ENCODE measurements at places on chromosomes 2 and 18. TPM values are rescaled to one million over a fixed set of nuclear protein-coding genes. Genes with fewer than 3 reads are reported as not detected.

Gene ATOH8
- 35.1 TPM for total RNA-seq

Gene VWC2L
- total RNA-seq = not detected

Gene EFR3B
- total RNA-seq = 2.6 TPM

Gene DNAJC5G
- total RNA-seq = 0.94 TPM

Gene SRD5A2
- total RNA-seq = not detected

Gene SPR
- 34.5 TPM for total RNA-seq

GRCh38 chr2:53641290-53641689 is 126.3 kb upstream of the CHAC2 start:
- H3K4me1 ChIP-seq = no peaks in the 10 kb centered on the region
- DNase-seq = no peak
- no peaks in the 10 kb centered on the region for H3K36me3 ChIP-seq
- no peak overlapping the region for H3K27ac ChIP-seq
- no peaks in the 10 kb centered on the region for H3K27me3 ChIP-seq
- no peak overlapping the region for H3K4me3 ChIP-seq

GRCh38 chr2:126646026-126646425 is 9.9 kb upstream of the GYPC start:
- DNase-seq = no peak
- no peaks in the 10 kb centered on the region for H3K27me3 ChIP-seq
- no peaks in the 10 kb centered on the region for H3K4me1 ChIP-seq
- H3K27ac ChIP-seq = no peak overlapping the region

DNA sequence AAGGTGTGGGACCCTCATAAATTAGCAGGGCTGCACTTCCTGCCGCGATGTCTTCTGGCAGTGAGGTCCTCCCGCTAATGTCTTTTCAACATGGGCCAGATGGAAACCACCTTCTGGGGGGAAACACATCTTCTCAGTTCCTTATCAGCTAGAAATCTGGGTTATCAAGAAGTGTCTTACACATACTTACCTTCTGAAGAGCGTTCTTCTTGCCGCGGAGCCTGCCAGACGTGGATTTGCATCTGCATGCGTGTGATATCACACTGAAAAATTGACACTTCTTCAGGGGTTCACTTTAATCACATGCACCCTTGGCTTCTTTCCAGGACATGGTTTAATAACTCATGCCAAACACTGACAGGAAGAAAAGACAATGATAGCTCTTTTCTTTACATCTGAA is 163.5 kb upstream of the SOX11 start:
- no peaks in the 10 kb centered on the region for H3K36me3 ChIP-seq
- no peak for DNase-seq
- H3K4me3 ChIP-seq = no peak overlapping the region
- H3K27me3 ChIP-seq = no peaks in the 10 kb centered on the region

DNA sequence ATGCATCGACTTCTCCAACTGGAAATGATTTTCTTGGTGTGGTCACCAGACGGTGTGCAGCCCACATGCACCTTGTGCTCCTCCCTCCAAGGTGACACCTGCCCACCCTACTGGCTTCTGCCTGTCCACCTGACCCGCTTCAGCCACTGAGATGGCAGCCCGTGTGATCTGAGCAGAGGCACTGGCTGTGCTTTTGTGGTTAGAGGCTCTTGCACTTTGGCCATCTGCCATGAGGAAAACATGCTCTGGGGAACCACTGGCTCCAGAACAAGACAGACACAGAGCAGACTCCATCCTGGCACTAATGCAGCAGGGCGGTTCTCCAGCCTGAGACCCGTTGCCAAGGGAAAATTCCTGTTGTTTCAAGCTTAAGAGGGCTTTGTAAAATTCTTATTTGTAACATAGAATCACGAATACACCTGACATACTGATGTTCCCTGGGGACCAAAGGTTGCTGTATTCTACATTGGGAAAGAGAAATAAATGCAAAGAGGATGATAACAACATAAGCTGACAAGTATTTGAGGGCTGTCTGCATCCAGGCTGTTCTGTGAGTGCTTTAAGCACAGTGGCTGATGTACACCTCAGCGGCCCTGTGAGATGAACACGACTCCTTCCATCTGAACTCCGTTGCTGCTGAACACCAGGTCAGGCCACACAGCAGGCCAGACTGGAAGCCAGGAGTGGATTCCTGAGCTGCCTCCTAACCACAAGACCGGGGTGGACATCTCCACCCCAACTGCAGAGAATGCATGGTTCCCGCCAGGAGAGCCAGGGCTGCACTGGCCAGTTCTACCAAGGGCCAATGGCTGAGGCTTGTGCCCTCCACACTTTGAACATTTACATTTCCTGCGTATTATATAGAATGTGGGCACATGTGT is 820.4 kb downstream of the GALR1 start:
- H3K4me3 ChIP-seq = no peak overlapping the region
- no peak for DNase-seq
- H3K4me1 ChIP-seq = no peaks in the 10 kb centered on the region

- H3K27ac ChIP-seq = no peak overlapping the region
- H3K4me3 ChIP-seq = no peak overlapping the region
- no peak for DNase-seq
- H3K4me1 ChIP-seq = peaks cover 10% of the 10 kb centered on the region
- no peaks in the 10 kb centered on the region for H3K27me3 ChIP-seq
Measured at GRCh38 chr18:58110398-58110797, 66.4 kb downstream of the NEDD4L start.

GRCh38 chr2:191922736-191923651 is 76.1 kb upstream of the CAVIN2 start:
- H3K27ac ChIP-seq = no peak overlapping the region
- H3K27me3 ChIP-seq = no peaks in the 10 kb centered on the region
- DNase-seq = no peak
- no peaks in the 10 kb centered on the region for H3K36me3 ChIP-seq
- H3K4me1 ChIP-seq = peaks cover 14% of the 10 kb centered on the region

DNA sequence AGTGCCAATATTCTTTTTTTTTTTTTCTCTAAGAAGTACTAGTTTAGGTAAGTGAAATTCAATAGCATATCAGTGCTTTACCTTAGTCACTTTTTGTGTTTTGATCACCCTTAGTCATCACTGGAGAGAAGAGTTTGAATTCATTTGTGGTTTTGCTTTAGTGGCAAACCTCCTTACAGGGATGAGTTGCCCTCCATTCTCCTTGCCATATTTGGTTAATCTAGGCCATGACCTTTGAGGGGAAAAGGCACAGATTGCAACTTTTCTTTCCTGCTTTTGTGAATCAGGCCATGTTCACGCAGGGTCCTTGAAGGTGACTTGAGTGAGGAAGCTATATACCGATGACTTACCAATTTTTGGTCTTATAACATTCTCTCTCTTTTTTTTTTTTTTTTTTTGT is 34.4 kb downstream of the PLEKHA3 start:
- no peaks in the 10 kb centered on the region for H3K27me3 ChIP-seq
- H3K4me3 ChIP-seq = no peak overlapping the region
- DNase-seq = no peak
- no peak overlapping the region for H3K27ac ChIP-seq
- no peaks in the 10 kb centered on the region for H3K4me1 ChIP-seq

DNA sequence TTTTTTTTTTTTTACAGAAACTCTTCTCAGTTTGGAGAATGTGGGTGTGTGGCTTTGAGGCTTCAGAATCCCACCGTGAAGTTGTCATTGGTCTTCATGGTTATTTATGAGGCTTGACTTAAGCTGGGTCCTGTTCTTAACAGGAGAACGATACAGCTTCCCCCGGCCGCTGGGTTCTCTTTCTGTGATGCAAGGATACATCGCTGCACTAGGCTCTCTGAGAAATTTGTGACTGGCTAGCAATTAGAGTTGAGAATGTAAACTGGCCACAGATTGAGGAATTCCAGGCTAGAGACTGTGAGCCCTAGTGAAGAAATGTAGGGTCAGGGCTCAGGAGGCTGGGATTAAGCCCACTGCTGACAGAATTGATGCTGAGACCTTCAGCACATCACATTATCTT is 29.8 kb downstream of the MGAT5 start:
- H3K4me1 ChIP-seq = peaks cover 60% of the 10 kb centered on the region
- no peaks in the 10 kb centered on the region for H3K36me3 ChIP-seq
- H3K27ac ChIP-seq = no peak overlapping the region
- no peaks in the 10 kb centered on the region for H3K27me3 ChIP-seq

DNA sequence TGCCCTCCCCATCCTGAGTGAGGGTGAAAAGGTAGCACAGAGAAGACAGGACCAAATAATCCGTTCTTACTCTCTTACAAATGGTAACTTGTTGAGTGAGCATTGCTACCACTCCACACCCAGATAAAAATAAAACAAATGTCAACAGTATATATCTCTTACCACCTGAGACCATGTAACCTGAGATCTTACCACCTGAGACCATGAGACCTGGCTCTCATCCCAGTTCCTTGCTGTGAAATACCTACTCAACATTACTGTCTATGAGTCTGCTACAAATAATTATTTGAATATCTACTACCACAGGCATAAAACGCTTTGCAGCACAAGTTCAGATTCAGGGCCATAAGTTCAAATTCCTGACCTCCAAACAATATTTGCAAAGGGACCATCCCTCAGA is 234.7 kb downstream of the C1D start:
- no peaks in the 10 kb centered on the region for H3K36me3 ChIP-seq
- no peak overlapping the region for H3K4me3 ChIP-seq
- H3K4me1 ChIP-seq = no peaks in the 10 kb centered on the region
- no peak overlapping the region for H3K27ac ChIP-seq
- no peaks in the 10 kb centered on the region for H3K27me3 ChIP-seq

- no peaks in the 10 kb centered on the region for H3K4me1 ChIP-seq
- no peak for DNase-seq
- H3K4me3 ChIP-seq = no peak overlapping the region
- H3K36me3 ChIP-seq = no peaks in the 10 kb centered on the region
Measured at GRCh38 chr2:148375214-148375613, 269.3 kb upstream of the EPC2 start.

DNA sequence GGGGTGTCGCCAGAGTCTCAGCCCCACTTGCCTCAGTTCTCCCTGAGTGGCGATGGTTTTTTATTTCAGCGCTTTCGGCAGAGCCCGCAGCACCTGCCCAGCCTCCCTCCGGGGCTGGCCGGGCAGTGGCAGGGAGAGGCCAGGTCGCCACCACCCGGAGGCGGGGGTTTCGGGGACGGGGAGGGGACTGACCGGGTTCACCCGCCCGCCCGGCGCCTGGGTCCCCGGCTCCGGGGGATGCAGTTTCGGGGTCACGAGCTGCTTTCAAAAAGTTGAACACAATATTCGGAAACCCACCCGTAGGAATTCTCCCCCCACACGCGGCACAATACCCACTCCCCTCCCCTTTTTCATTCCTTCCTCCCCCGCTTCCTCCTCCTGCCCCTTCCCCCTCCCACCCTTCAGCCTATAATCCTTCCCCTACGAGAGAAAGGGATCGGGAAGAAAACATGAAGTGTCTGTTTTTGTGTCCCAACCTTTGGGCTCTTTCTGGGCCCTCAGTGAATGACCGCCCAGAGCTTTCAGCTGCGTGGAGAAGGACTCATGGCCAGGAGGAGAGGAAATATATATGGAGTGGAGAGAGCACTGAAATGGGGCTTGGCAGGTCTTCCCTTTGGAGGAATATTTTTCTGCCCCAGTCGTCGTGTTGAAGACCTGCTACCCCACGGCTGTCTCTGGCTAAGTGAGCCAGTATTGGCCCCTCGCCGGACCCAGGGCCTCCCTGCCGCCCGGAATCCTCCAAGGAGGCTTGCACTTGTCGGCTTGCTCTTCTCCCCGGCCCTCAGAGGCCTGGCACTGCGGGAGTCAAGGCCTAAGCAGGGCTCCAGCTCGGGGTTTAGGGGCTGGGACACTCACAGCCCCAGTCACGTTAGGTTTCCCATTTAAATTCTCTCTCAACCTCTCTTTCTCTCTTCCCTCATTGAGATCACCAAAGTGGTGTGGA is 2.1 kb upstream of the SIX3 start:
- peaks cover 60% of the 10 kb centered on the region for H3K27me3 ChIP-seq
- no peak overlapping the region for H3K27ac ChIP-seq
- H3K4me1 ChIP-seq = peaks cover 67% of the 10 kb centered on the region

DNA sequence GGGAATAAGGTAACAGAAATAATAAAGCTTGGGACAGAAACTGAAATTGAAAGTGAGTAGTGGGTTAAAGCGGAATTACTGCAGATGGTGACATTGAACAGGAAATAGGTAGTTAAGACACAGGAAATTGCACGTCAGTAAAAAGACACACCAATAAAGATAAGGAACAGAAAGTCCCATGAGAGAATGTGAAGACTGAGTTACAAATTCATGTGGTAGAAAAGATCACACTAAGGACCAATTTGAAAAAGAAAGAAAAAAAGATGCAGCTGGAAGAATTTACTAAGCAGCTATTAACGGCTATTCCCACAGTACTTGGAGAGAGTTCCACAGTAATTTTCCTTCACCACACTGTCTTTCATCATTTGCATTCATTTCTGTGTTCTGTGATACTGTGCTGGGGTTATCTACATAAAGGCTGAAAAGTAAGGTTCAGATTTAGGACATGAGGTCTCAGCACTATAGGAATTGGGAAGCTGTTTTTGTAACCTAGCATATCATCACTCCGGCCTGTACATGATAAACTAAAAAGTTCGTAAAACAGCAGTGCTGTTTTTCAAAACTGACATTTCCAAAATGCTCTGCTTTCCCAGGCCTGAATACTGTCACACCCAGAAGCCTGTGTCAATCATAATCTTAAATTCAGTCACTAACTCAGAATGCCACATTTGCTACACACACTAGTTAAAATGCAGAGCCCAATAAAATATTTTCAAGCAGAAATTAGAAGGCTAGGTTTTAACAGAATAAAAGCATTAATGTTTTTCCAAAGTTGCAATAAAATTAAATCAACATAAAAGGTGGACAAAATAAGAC is 42.9 kb downstream of the SRBD1 start:
- H3K36me3 ChIP-seq = no peaks in the 10 kb centered on the region
- no peaks in the 10 kb centered on the region for H3K4me1 ChIP-seq
- no peaks in the 10 kb centered on the region for H3K27me3 ChIP-seq
- peak overlapping the region; percentile 40 for H3K27ac ChIP-seq

- no peaks in the 10 kb centered on the region for H3K36me3 ChIP-seq
- no peak for DNase-seq
- H3K27me3 ChIP-seq = no peaks in the 10 kb centered on the region
- peaks cover 18% of the 10 kb centered on the region for H3K4me1 ChIP-seq
- no peak overlapping the region for H3K4me3 ChIP-seq
- no peak overlapping the region for H3K27ac ChIP-seq
Measured at GRCh38 chr18:28036488-28036887, 140.4 kb downstream of the CDH2 start.

Data from right atrium auricular region (tissue), 2 donors.